ENCODE measurements at places on chromosomes 13 and 19.

DNA sequence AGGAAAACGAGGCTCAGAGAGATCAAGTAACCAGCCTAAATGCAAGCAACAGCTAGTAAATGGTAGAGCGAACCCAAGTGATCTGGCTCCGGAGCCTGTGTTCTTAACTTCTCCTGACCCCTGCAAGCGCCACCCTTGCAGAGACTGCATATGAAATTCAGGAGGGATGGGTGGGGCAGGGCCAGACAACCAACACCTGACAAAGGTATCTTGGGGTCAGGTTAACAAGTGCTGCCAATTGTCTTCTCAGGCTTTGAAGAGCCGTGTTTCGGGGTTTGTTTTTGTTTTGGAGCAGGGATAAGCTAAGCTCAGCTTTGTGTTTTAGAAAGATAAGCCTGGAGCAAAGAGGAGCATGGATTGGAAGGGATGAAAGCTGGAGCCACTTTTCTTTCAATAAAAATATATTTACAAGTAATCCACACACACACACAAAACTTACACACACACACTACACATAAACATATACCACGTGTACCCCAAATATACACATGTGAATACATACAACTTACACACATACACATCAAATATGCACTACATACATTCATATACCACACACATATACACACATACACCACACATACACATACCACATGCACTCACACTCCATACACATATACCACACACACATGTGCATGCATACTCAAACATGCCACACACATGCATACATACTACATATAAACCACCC, 722.0 kb downstream of the DIAPH3 start:
- no peak for DNase-seq

GRCh38 chr13:45243077-45243476, 42.2 kb upstream of the KCTD4 start:
- no peak for DNase-seq

GRCh38 chr13:111539791-111540446, 219.5 kb downstream of the TEX29 start:
- DNase-seq, result no peak

- DNase-seq, result peak; percentile 66
These were observed 34.4 kb downstream of the PIP5K1C start for GRCh38 chr19:3665681-3666544.

DNA sequence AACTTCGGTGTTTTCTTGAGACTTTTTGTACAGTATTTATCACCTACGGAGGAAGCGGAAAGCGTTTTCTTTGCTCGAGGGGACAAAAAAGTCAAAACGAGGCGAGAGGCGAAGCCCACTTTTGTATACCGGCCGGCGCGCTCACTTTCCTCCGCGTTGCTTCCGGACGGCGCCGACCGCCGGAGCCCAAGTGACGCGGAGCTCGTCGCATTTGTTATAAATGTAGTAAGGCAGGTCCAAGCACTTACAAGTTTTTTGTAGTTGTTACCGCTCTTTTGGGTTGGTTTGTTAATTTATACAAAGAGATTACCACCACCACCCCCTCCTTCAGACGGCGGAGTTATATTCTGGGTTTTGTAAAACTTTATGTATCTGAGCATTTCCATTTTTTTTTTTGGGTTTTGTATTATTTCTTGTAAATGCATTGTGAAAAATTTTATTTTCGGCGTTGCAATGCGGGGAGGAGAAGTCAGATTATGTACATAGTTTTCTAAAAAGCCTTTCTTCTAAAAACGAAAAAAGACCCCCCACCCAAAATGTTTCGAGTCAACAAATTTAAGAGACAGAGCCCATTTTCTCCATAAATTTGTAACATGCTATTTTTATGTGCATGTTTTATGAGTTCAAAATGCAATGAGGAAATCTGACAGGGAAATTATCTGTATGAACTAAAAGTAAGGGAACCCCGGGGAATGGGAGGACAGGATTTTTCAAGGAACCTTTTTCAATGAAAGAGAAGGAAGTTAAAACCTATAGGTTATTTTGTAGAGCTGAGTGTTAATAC, 2.3 kb downstream of the SOX1 start:
- DNase-seq, result no peak

- DNase-seq, result no peak
These were observed 338.9 kb downstream of the KLF5 start for GRCh38 chr13:73397496-73398305.

- no peak for DNase-seq
These were observed 459.1 kb upstream of the GPC6 start for GRCh38 chr13:92767468-92767867.

- no peak for DNase-seq
These were observed 29.3 kb downstream of the SERP2 start for GRCh38 chr13:44402899-44403445.

- DNase-seq, result no peak
These were observed 10.4 kb upstream of the ZNF586 start for GRCh38 chr19:57759096-57759495.

DNA sequence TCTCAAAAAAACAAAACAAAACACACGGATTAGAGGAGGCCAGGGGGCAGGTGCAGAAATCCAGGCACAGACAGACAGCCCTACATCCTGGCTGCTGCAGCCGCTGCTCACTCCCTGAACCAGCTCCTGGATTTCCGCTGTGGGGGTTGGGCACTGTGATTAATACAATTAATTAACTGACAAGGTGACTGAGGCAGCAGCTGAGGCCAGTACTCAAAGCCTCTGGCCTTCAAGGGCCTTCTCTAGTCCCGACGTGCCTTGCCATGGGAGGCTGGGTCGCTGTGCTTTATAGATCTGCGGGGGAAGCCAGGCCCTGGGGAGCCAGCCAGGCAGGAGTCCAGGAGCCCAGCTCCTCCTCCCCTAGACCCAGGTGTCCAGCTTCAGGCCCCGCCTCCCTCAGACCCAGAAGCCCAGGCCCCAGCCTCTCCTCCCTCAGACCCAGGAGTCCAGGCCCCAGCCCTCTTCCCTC, 4.6 kb downstream of the NECTIN2 start:
- DNase-seq, result no peak

GRCh38 chr19:17079710-17080439, 4.3 kb downstream of the MYO9B start:
- DNase-seq, result peak; percentile 59

- DNase-seq, result no peak
These were observed 3.8 kb upstream of the KMT2B start for GRCh38 chr19:35713904-35714495.

GRCh38 chr13:112469071-112469745, 93.1 kb downstream of the SPACA7 start:
- no peak for DNase-seq

DNA sequence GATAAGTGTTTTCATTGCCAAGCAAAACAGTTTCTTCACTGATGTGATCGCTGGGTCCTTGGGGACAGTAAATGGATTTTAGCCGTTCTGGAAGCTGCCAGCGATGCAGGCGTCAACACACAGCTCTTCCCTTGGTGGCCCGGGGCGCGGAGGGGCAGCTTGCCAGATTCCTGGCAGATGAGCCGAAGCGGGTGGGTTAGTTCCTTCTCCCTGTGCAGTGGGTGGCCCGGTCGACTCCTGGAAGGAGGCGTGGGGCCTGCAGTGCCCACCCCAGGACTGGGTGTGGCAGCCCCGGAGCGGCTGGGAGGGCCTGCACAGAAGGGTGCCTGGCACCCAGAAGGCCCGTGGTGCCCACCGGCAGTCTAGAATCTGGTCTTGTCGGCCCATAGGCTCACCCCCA, 69.0 kb downstream of the KDM4B start:
- no peak for DNase-seq

GRCh38 chr19:12840091-12841079, 2.1 kb downstream of the MAST1 start:
- no peak for DNase-seq

DNA sequence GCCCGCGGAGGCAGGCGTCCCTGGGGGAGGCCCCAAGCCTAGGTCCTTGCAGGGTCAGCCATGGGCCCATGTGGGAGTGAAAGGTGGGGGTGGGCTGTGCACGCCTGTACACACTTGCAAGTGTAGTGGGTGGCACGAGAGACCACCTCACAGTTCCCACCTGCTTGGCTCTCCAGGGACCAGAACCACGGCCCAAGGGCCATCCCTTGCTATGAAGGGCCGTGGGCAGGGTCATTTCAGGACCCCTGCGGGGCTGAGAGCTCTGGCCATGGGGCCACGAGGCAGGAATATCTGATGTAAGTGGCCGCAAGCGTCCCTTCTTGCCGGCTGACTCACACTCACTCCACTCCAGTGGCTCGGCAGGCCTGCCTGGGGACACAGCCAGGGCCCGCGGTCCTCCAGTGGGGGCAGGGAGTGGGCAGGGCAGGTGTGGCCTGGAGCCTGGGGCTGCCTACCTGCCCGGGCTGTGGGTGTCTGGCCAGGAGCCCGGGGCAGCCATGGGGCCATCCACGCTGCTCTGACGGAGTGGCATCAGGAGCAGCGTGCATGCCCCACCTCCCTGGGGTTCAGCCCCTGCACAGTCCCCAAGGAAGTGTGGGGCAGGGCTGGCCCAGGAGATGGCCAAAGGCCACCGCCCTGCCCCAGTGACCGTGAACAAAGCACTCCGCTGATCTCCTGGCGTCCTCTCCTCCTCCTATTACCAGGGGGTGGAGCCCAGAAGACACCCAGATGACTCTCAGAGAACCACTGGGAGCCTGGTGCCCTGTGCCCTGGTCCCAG, 8.6 kb upstream of the MKNK2 start:
- no peak for DNase-seq

DNA sequence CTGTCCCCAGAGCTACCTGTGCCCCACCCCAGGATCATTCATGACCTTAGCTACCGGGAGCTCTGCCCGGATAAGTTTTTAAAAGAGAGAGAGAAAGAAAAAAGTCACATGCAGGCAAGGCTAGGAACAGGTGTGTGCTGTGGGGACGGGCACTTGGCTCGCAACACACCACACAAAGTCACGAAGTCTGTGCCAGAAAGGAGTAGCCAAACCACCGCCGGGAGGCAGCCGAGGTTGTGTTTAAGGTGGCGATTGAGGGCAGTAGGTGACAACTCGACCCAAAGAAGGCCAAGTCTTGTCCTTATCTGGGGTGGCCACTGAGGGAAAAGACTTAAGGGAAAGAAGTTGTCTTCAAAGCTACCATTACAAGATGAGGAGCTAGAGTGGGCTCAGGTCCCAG, 4.6 kb upstream of the TSHZ3 start:
- no peak for DNase-seq

DNA sequence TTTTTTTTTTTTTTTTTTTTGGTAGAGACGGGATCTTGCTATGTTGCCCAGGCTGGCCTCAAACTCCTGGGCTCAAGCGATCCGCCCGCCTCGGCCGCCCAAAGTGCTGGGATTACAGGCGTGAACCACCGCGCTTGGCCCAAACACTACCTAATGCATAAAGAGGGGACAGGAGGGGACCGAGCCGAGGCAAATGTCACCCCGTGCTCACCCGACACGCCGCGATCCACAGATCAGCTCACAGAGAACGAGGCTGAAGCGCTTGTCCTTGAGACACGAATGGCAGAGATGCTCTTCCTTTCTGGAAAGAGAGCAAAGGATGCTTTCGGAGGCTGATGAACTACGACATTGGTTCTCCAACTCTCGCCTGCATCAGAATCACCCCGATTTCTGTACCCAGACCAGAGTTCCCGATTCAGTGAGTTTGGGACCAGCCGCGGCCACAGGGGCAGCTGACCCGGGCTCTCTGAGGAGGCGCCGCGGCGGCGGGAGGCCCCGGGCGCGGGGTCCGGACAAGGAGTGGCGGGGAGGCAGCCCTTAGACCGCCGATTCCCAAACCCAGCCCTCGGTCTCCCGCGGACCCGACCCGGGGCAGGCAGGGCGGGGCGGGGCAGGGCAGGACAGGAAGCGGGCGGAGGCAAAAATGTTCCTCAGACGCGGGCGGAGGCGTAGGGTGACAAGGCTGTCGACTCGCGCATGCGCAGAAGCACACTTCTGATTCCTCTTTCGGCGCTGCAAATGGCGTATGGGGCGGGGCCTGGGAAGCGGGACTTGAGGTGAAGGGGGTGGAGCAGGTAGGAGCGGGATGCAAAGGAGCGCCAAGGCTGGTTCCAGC, at the start of gene ZNF699:
TSS of gene ZNF699 (minus strand) at position 700 of the 835 bp plus-strand sequence. CDS start 4,719 bp downstream, outside the sequence.
- peak; percentile 98 for DNase-seq

DNA sequence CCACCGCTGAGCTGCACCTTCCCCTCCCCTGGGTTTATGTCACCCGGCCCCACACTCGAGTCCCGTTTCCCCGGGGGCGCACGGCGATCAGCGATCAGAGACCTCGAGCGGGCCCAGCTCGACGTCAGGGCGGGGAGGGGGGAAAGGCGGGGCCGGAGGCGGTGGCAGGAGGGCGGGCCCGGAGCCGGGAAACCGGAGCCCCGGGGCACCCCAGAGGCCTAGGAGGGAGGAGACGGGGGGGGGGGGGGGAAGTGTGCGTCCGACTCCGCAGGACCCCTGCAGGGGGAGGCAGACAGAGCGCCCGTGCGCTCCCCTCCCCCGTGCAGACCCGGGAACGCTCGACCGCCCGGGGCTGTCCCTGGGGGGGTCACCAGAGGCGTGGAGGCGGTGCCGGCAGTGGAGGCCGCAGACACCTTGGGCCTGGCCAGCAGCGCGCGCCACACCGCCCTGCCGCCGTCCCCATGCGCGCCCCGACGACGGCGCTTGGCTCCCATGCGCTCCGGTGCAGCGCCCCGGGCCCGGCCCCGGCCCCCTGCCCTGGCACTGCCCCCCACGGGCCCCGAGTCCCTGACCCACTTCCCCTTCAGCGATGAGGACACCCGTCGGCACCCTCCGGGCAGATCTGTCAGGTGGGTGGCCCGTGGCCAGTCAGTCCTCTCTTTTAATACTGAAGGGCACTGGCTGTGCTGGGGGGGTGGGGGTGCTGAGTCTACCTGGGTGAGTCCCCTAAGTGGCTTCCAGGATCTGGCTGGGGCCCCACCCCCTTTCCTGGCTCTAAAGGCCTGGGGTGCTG, 11.8 kb downstream of the PDE4A start:
- DNase-seq, result peak; percentile 87

DNA sequence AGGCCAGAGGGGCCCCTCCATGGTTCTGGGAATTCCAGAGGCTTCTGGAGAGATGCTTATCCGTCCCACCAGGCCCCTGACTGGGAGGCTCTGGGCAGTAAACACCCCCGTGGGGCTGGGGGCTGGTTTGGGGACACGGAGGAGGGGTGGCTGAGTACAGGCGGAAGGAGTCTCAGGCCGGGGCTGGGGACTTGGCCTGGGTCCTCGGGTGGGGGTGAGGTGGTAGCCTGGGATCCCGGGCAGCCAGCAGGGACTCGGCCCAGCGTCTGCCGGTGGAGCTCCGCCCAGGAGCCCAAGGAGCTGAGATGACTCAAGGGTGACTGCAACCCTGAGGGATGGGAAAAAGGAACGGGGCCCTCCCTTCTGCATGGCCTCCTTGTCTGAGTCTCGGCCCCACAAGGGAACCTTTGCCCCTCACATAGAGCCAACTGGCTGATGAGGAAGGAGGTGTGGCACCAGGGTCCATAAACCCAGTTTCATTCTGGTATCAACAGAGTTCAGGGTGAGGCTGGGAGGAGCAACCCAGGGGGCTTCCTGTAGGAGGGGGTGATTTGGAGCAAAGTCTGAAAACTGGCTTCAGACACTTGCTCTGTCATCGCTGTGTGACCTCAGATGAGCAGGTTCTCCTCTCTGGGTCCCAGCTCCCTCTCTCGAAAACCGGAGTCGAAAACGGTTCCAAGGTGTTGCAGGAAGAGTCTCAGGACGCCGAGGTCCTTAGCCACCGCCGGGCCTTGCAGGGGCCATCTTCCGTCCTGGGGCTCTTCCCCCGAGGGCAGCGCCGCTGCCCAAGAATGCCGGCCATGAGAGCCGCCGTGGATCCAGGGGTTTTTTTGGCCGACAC, 809 bp downstream of the MISP start:
- DNase-seq, result no peak
